ENCODE measurements at places on chromosomes 2 and 18.
A peak's percentile ranks its signal among the peaks of the same experiment; 100 is the strongest.

DNA sequence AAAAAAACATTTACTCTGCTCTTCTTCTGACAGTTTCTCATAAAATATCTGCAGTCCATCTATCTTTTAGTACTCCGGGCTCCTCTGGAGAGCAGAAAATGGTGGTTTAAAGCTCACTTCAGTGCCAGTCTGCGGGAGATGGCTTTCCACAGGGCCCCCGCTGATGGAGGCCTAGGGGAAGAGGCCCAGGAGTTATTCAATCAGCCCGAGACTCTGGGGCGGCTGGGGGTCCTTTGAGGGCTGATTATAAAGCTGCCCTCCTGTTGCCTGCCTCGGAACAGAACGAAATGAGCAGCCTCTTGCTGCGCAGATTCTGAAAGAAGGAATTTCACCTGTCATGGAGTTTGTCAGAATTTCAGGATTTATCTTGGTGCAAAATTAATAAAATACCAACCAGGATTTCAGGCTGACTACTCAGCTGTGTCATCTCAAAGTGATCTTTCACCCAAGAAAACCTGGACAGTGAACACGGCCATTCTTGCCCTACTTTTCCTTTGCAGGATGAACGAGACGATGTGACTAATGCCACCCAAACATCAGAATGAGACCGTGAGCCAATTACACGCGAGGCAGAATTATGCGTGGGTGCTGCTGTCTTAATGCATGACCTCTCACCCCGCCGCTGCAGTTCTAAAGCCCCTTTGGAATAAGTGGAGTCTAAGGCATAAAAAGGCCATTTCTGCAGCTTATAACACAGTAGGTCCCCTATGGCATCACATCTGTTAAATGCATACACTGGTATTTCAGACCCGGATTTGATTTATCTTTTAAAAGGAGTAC, 273.8 kb downstream of the ZNF521 start:
- DNase-seq: no peak

DNA sequence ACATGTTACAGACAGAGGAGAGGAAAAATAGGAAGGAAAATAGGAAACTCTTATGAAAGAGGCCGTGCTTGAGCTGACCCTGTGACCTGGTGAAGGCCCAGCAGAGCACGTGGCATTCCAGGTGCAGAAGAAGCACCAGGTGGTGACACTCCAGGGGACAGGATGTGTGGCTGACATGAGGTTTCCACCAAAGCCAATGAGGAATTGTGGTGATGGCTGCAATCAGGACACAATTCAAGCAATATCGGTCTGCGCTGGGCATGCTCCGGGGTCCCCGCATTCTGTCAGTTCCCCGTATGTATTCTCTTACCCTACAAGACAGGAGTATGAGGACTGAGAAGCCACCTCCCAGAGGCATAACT, 504.2 kb downstream of the EIPR1 start:
- no peak for DNase-seq

DNA sequence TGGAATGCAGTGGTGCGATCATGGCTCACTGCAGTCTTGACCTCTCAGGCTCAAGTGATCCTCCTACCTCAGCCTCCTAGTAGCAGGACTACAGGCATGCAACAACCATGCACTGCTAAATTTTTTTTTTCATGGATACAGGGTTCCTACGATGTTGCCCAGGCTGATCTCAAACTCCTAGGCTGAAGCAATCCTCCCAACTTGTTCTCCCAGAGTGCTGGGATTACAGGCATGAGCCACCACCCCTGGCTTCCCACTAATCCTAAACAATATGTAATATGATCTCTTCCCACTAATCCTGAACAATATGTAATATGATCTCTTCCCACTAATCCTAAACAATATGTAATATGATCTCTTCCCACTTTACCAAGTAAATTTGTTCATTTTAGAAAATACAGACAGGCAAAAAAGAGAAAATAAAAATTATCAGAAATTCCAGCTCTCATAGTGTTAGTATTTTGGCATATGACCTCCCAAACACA, 33.7 kb upstream of the C18orf32 start:
- no peak for DNase-seq

DNA sequence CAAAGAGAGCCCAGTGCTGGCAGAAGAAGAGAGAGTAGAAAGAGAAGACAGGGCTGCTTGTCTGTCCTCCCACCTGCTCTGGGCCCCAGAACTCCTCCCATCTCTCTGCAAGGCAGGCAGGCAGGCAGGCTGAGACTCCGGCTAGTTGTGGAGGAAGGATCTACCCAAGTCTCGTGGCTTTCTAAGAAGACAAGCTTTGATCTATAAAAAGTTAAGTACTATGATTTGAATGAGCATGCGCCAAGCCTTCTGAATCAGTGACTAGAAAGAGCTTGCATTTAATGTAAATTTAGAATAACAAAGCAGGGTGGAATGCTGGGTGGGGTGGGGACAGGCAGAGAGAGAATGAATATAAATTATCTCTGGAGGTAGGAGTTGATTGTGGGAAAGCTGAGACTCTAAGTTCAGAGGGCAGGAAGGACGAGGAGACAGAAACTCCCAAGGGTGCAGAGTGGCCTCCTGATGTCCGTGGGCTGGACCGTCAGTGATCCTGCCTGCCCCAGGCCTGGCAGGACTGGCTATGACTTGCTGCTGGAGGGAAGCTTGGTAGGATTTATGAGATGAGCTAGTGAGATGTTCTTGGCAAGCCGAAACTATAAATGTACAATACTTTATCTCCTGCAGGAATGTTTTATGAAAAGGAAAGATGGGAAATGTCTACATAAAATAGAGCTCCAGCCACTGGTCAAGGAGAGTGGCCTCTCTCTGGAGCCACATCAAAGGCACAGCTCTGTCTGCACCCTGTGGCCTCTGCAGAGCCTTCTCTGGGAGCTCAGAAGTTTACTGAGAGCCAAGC, 447.5 kb downstream of the TNS1 start:
- DNase-seq: no peak

- no peak for DNase-seq
These were observed 739.3 kb downstream of the SLC4A3 start for GRCh38 chr2:220366765-220367164.

GRCh38 chr2:45439788-45440773, 171.0 kb downstream of the SRBD1 start:
- DNase-seq: no peak

DNA sequence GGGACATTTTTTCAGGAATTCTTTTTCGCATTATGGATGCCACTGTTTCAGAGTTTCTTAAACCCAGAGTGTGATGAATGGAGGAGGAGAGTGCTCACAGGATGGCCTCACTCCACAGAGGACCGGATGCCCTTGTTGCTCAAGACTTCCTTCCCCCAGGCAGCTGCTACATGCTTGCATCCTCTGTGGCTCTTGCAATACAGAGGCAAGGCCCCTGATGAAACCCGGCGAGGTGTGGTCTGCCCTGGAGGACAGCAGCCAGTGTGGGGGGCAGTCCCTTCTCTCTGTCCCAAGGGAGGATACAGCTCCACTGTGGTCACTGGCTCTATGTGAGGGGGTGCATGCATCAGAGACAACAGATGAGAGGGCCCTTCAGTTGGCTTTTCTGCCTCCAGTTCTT, 109.6 kb downstream of the SH3RF3 start:
- DNase-seq: peak; percentile 2

DNA sequence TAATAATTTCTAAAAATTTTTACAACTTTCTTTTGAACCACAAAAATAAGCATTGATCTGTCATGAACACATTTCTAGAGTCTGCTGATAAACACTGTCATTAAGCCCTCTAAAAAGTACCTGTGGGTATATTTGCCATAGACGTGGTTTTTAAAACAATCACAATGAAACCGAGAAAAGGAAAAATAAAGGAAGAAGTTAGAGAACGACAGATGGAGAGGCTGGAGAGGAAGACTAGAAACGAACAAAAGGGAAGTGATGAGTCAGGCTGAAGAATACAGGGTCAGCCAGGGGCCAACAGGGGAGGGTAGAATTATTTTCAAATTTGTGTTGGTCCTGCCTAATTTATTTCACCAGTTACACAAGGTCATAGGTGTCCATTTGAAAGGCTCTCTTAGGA, 62.0 kb downstream of the MYL12B start:
- no peak for DNase-seq

Data from stimulated activated CD8-positive, alpha-beta memory T cell treated with anti-CD3 and anti-CD28 coated beads, Interleukin-4, amount 100 ng/mL, for 4 hours (primary cell).